ENCODE measurements at places on chromosomes 1 and 21.

DNA sequence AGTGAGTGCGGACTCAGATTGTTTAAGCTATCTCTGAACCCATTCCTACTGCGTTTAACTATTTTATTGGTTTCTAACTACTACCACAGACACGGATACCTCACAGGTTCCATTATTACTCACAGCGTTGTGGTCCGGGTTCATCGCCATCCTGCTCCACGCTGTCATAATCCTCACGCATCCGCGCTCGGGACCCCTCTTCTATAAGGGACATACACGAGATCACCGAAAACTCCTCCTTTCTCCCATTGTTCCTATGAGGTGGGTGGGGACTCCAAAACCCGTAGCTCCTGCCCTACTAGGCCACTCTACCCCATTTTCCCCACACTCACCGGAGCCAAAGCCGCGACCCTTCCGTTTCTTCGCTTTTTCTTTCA is 610 bp downstream of the RBM8A start:
- DNase-seq: no peak

- DNase-seq: no peak
These were observed 49.7 kb downstream of the IVNS1ABP start for GRCh38 chr1:185267301-185267700.

DNA sequence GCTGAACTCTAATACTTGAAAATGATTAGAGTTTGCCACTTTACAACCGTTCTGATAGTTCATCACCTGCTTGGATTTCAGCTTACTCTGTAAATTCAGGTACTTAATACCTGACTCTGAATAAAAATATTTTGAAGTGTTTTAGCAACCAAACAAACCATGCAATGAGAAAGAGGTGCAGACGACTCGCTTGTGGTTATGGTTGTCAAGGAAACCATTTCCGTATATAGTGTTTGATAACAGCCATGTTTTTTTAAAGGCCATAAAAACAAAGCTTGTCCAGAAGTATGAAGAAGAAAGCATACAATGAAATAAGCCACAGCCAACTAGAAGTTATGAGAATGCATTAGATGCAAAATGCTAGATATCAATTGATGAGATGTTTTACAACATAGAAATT is 167.2 kb upstream of the HMCN1 start:
- DNase-seq: no peak

GRCh38 chr21:38725196-38726157 is 80.3 kb upstream of the ETS2 start:
- no peak for DNase-seq

DNA sequence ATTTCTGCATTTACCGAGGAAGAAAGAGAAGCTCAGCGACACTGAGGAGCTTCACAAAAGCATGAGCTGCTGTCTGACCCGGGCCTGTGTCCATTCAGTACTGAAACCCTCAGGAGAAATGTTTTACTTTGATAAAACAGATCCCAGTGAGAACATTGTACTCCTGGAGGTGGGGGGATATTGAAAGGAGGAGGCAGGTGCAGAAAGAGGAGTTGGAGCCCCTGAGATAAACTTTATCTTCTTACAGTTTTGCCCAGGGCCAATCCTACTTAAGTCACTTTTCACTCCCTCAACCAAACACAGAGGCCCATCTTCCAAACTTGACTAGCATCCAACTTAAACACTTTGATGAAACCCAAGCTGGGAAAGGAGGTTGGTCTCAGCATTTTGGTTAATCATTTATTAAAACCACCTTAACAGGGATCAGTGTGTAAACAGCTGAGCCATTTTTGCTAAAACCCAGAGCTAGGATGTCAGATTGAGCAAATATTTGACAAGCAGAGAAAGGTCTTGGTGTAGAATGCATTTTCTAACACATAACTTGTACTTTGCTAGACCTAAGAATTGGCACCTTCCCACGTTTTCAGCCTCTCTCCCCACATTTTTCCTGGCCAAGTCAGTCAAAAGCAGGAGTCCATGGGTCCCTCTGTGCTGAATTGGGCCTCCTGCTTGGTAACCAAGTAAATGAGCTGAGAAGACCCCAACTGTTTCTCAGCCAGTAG is 32.5 kb upstream of the SARS1 start:
- DNase-seq: no peak

GRCh38 chr1:184393962-184394361 is 7.1 kb downstream of the C1orf21 start:
- no peak for DNase-seq

GRCh38 chr1:160415696-160416290 is 15.4 kb downstream of the VANGL2 start:
- DNase-seq: no peak

GRCh38 chr1:1858382-1859086 is 32.4 kb downstream of the GNB1 start:
- DNase-seq: no peak

- DNase-seq: no peak
These were observed 284.6 kb upstream of the KAZN start for GRCh38 chr1:14313731-14314431.

GRCh38 chr1:25737130-25737529 is 62.9 kb upstream of the SELENON start:
- DNase-seq: no peak

- no peak for DNase-seq
These were observed 280.1 kb upstream of the C1orf174 start for GRCh38 chr1:4179914-4180735.

DNA sequence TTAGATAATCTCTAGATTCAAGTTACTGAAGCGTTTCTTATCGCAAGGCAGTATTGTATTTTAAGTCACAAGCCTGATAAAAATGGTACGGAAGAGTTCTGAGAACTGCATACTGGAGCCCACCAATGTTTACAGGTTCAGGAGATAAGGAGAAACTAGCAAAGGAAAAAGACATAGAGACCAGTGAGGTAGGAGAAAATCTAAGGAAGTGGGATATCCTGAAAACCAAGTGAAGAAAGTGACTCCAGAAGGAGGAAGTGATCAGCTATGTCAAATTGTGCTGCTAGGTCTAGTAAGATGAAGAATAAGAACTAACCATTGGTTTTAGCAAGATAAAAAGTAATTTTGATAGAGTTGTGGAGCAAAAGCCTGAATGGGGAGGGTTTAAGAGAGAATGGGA is 31.0 kb upstream of the ACADM start:
- no peak for DNase-seq

DNA sequence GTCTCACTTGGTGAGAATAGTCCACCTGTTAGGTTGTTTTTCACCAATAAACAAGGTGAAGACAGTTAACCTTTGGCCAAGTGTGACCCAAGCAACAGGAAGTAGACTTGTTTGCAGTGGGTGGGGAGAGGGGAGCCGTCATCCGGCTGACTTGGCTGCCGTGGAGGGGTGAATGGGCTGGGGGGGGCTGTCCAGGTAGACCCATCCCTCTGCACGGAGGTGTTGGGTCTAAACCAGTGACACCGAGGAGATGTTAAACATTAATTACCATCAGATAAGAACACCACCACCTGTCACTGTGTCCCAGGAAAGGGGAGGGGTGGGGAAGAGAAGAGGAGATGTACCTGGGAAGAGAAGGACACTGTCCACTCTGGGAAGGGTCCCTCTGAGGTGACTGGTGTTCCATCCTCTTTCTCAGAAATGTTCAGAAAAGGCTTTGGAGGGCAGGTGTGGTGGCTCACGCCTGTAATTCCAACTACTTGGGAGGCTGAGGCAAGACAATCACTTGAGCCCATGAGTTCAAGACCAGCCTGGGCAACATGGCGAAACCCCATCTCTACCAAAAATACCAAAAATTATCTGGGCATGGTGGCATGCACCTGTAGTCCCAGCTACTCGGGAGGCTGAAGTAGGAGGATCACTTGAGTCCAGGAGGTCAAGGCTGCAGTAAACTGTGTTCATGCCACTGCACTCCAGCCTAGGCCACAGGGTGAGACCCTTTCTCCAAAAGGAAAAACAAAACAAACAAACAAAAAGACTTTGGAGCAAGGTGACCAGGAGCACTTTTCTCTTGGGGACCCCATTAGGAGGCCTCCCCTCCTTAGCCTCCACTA is 6.7 kb upstream of the MYOM3 start:
- no peak for DNase-seq

GRCh38 chr1:24769656-24770651 is 24.7 kb downstream of the CLIC4 start:
- DNase-seq: no peak

- DNase-seq: no peak
These were observed 40.7 kb downstream of the CD2 start for GRCh38 chr1:116794804-116795481.

DNA sequence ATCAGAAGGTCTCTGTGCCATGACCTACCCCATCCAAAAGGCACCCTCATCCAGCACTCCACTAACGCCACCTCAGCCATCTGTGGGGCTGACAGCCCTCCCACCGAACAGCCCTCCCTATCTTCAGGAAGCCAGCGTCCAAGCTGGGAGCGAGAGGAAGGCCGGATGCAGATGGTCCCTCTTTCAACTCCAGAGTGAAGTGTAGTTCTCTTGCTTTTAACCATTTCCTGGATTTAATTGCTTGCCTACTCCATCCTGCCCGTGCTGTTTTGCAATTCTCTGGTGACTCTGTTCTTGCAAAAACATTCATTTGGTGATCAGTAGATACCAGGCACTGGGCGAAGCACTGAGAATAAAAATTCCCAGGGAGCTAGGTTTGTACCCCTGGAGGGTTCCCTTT is 8.2 kb upstream of the DYRK1A start:
- DNase-seq: no peak

- no peak for DNase-seq
These were observed 116.7 kb upstream of the GRIK3 start for GRCh38 chr1:37150986-37151385.

- DNase-seq: no peak
These were observed 25.2 kb downstream of the RCAN1 start for GRCh38 chr21:34589511-34590282.

- no peak for DNase-seq
These were observed 91.2 kb downstream of the APP start for GRCh38 chr21:26079366-26079765.

DNA sequence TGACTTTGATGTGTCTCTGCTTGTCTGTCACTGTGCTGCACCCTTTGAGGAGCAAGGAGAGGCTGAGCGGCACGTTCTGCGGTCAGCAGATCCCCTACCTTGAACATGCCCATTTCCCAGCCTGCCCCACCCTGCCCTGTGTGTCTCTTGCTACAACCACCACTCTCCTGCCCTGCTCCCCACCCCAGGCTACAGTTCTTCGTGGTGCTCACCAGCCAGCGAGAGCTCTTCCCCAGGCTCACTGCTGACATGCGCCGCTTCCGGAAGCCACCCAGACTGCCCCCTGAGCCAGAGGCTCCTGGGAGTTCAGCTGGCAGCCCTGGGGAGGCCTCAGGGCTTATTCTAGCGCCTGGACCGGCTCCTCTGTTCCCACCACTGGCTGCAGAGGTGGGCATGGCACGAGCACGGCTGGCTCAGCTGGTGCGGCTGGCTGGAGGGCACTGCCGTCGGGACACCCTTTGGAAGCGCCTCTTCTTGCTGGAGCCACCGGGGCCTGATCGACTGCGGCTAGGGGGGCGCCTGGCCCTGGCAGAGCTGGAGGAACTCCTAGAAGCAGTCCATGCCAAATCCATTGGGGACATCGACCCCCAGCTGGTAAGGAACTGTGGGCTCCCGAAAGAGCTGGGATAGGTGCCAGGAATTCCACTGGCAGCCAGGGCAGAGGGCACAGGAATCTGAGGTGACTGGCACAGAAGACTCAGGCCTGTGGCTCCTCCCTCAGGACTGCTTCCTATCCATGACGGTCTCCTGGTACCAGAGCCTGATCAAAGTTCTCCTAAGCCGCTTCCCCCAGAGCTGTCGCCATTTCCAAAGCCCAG is 5.6 kb downstream of the HYI start:
- DNase-seq: no peak

GRCh38 chr1:172477216-172477615 is 33.3 kb upstream of the PIGC start:
- no peak for DNase-seq

DNA sequence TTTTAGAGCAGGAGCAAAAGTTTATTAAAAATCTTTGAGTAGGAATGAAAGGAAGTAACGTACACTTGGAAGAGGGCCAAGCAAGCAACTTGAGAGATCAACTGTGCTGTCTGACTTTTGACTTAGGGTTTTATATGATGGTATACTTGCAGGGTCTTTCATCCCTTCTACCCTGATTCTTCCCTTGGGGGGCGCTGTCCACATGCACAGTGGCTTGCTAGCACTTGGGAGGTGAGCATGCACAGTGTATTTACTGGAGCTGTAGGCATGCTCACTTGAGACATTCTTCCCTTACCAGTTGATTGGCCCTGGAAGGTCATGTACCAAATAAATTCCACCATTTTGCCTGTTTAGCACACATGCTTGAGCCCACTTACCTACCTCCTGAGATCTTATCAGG is 1001.3 kb upstream of the ADGRL2 start:
- no peak for DNase-seq

DNA sequence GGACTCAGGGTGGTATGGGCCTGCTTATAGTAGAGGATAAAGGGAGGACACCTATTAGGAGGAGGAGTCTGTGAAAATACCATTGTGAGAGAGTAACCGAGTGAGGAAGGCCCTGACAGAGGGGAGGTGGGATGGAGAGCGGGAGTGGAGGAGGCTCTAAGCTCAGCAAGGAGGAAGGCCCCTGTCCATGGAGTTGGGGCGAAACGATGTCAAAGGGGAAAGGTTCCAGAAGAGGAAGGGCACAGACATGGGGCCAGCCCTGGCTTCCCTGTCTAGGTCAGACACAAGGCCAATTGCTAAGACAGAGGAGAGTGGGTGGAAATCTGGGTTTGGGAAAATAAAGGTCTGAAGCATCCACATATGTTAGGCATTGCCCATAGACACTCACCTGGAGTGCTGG is 44.2 kb downstream of the ELK4 start:
- DNase-seq: no peak

DNA sequence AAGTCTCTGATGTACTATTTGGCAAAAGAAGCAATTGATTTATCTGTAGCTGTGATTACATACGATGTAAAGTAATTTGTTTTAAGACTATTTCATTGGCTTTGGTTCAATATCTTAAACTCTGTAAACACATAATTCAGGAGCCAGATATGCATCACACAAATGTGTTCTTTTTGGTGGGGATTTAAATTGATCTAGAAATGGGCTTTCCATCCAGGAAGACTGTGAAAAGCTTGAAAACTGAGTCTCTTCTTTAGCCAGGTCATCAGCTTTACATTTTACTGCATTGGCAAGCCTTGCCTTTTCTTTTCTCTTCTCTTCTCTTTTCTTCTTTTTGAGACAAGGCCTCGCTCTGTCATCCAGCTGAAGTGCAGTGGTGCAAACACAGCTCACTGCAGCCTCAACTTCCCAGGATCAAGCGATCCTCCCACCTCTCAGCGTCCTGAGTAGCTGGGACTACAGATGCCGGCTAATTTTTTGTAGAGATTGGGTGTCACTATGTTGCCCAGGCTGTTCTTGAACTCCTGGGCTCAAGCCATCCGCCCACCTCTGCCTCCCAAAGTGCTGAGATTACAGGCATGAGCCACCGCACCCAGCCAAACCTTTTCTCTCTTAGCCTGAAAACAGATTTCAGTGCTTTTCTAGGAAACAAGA is 1.4 kb downstream of the RCAN3 start:
- no peak for DNase-seq

GRCh38 chr1:107262467-107263286 is 121.8 kb downstream of the NTNG1 start:
- DNase-seq: no peak

DNA sequence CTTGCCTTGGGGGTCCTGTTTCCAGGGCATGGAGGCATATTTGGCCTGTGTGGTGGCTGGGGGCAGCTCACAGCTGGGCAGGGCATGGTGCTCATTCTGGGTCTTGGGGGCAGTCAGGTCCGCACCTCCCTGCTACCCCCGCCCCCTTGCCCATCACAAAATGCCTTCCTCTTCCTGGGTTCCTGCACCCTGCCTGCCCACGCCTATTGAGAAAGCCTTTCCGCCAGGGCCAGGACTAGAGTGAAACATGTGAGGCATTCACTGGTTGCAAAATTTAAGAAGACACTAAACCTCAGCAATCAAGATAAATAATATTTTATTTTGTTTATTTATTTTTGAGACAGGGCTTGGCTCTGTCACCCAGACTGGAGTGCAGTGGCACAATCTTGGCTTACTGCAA is 19.7 kb downstream of the PTAFR start:
- no peak for DNase-seq

Data from stimulated activated CD8-positive, alpha-beta memory T cell treated with anti-CD3 and anti-CD28 coated beads, Interleukin-7, amount 100 ng/mL, for 1 hour (primary cell).